Mucosa of gallbladder (tissue), 1 donor: ENCODE measurements at places on chromosomes 6 and 20. TPM values are rescaled to one million over a fixed set of nuclear protein-coding genes. Genes with fewer than 3 reads are reported as not detected.

The NKX2-2 gene
- not detected for total RNA-seq

- DNase-seq: no peak
These were observed 88.6 kb downstream of the PSMB1 start for GRCh38 chr6:170464524-170464979.

DNA sequence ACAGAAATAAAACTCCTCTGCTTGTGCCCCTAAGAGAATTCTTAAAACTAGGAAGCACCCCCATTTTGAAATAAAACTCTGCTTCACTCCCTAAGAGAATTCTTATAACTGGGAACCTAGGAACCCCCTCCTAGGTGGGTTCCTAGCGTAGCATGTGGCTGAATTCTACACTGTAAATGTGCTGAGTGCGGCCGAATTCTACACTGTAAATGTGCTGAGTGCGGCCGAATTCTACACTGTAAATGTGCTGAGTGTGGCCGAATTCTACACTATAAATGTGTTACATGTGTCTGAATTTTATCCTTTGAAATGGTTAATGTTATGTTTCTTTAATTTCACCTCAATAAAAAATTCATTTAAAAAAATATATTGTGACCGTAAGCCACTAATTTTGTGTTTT, 79.3 kb downstream of the PSMB1 start:
- no peak for DNase-seq

GRCh38 chr6:107719160-107719559, 105.0 kb downstream of the SCML4 start:
- no peak for DNase-seq

DNA sequence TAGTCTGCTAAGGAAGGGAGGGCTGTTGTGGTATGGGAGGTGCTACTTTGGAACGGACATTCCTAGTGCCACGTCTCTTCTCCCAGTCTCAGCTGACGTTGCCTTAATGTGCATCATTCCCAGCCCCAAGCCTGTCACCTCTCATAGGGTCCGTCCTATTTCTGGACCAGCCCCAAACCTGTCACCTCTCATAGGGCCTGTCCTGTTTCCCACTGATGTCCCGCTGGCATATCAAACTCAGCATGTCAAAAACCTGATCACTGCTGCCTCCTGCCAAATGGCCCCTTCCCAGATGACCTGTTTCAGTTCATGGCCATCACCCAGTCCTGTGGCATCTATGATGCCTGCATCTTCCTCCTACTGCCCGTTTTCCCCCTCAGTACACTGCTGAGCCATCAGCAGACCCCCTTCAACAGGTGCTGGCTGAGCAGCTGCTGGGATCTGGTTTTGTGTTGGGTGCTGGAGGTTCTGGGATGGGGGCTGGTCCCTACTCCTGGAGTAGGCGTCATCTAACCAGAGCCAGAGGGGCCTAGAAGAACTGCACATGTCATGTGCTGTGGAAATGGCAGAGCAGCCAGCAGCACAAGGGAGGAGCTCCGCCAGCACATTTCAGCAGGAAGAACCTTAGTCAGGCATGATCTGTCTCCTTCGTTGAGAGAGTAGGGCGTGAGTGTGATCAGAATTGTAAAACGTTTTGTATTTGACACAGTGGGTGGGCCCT, 3.3 kb downstream of the ENTPD6 start:
- no peak for DNase-seq

The KCNK17 gene
- 2.2 TPM for total RNA-seq

DNA sequence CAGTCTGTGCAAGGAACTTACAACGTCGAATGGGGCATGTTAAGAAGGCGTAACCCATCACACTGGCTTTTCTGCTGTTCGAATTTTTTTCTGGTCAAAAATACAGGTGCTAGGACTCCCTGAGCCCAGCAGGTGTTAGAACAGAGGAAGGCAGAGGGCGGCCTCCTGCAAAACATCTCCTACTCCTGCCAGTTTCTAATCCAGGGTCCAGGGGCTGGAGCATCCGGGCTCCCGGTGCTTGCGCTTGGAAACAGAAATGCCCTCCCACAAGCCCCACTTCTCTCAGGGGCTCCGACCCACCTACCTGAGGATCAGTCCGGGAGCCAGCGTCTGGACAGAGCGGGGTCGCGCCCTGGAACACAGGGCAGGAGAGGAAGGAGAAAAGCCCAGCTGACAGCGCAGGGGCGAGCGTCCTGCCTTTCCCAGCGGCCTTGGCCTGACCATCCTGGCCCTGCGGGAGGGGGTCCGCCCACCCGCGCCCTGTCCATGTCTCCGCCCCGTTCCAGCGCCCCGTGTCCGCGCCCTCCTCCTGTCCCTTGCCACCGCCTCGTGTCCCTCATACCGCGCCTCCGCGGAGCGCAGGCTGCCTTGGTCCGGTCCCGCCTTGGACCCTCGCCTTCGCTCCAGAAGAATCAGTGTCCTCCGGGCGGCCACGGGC, 14.8 kb upstream of the LPA start:
- DNase-seq: no peak

The ZNF217 gene
- 45.4 TPM for total RNA-seq

GRCh38 chr6:79797912-79798311, 149.4 kb downstream of the ELOVL4 start:
- DNase-seq: no peak

- DNase-seq: no peak
These were observed 2.9 kb upstream of the GZF1 start for GRCh38 chr20:23358923-23359593.

The PHACTR1 gene
- 14.6 TPM for total RNA-seq

GRCh38 chr20:57425150-57426013, 34.2 kb downstream of the RBM38 start:
- DNase-seq: no peak

DNA sequence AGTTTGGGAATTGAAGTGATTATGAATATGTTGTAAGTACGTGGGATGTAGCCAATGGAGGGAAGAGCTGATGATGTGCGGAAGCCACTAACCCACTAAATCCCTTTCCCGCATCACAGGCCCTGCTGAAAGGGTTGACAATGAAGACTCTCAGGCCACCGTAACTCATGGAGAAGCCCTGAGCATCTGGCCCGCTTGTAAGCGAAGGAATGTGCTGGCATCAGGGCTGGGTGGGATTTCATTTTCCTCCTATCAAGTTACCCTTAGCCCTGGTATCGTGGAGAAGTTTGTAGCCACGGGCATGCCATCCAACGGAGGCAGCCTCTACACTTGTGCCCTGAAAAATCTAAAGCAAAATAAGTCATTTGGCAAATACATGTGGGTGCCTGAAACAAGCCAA, 355.0 kb downstream of the CDH26 start:
- no peak for DNase-seq

The MAP7 gene
- 56.8 TPM for total RNA-seq

DNA sequence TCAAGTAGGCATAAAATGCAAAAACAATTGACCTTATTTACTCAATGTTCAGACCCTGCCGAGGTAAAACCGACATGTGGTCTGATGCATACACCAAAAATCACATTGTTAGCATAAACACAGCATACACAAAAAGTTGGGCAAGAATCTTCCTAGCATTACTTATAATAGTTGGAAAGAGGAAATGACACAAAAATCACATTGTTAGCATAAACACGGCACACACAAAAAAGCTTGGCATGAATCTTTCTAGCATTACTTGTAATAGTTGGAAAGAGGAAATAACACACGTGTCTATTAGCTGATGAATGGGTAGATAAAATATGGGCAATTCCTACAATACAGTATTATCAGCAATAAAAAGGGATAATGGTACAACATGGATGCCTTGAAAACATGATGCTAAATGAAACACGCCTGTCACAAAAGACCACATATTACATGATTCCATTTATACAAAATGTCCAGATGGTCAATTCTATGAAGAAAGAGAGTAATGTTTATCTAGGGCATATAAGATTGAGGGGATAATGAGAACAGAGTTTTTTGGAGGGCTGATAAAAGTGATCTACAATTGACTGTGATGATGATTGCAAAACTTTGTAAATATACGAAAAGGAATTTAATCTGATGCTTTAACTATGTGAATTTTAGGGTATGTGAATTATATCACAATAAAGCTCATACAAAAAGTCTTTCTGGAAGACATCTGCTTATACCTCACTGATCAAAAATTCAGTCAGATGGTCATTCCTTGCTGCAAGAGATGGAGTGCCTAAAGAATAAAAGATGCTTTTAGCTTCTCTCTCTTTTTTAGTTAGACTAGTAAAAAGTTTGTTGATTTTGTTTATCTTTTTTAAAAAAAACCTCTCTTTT, 1019.5 kb upstream of the CITED2 start:
- DNase-seq: no peak

GRCh38 chr20:5078399-5078958, 41.3 kb downstream of the PCNA start:
- DNase-seq: peak; percentile 76

- no peak for DNase-seq
These were observed 102.3 kb upstream of the TSHZ2 start for GRCh38 chr20:52869698-52870501.

DNA sequence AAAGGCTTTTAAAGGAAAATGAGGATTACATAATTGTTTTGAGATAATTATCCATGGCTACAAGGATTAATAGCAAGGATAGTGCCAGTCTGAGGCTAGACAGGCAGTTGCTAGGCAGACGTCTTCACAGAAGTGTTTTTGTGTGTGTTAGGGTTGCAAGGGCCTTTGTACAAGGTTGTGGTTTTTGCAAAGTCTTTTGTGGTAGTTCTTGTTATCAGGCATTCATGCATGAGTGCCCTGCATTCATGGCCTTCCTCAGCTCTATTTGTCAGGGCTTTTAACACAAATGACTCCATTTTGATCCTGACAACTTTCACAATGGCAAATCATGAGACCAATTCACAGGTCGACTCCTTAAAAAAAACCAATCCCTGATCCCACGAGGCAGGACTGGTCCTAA, 68.1 kb upstream of the TXNDC5 start:
- no peak for DNase-seq

- no peak for DNase-seq
These were observed 151.0 kb downstream of the CLIC5 start for GRCh38 chr6:45864651-45865050.

GRCh38 chr6:137277971-137278637, 58.9 kb upstream of the IFNGR1 start:
- no peak for DNase-seq

The ASIP gene
- total RNA-seq: not detected

The GCNT2 gene
- total RNA-seq: 9.7 TPM

DNA sequence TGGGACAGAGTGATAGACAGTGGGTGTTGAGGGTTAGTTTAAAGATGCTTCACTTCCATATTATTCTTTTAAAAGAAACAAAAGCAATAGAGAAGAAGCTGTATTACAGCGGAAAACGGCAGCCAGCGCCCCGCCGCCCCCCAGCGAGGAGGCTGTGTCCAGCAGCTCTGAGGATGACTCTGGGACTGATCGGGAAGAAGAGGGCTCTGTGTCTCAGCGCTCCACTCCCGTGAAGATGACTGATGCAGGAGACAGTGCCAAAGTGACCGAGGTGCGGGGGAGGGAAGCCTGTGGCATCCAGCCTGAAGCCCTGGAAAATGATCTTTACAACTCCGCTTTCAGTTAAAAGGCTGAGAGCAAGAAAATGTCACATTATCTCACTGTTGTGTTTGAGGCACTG, 100.2 kb downstream of the FIG4 start:
- no peak for DNase-seq

The SLC17A3 gene
- 0.29 TPM for total RNA-seq

- no peak for DNase-seq
These were observed 27.2 kb upstream of the TULP4 start for GRCh38 chr6:158284876-158285655.

DNA sequence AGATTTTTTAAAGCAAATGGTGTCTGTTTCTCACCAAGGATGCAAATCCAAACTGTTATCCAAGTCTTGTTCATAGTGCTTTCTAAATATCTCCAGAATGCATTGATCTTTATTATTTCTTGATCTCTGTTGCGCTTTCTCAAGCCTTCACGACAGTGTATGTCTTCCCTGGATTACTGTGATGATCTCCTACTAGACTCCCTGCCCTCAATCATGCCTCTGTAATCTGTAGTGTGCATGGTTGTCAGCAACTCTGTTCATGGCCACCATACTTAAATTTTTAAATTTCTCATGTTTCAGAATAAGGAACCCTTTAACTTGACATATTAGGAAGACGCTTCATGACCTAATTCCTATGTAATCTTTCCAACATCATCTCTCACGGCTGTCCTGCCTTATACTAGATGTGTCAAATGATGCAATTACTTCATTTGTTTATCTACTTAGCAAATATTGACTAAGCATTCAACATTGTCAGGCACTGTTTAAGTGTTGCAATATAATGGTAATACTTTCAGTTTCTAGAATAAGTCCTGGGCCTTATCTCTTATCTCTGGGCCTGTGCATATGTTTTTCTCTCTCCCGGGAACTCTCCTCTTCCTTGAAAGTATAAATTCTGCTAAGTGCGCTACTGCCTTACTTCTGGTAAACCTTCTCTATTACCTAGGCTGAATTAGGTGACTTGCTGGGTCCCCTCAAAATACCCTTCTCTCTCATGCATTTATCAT, 25.6 kb upstream of the AHI1 start:
- no peak for DNase-seq

GRCh38 chr6:166450167-166450873, 67.6 kb upstream of the MPC1 start:
- DNase-seq: no peak

The SPATS1 gene
- not detected for total RNA-seq

DNA sequence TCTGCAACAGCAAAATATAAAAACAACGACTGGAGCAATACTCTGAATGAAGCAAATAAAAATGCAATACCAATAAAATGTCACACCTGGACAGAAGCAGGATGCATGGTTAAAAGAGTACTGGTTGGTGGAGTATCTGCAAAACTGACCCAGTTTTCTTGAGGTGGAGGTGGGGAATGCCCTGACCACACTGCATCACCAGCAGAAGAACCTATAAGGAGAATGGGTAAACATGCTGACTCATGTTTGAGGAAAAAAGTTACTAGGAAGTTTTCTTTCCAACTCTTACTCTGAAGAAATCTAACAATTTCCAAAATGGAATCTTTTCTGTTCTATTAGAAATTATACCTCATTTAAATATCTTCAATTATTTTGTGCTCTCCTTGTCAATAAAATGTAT, 43.6 kb downstream of the REPS1 start:
- no peak for DNase-seq

- no peak for DNase-seq
These were observed 10.4 kb downstream of the ACAT2 start for GRCh38 chr6:159772196-159772595.

DNA sequence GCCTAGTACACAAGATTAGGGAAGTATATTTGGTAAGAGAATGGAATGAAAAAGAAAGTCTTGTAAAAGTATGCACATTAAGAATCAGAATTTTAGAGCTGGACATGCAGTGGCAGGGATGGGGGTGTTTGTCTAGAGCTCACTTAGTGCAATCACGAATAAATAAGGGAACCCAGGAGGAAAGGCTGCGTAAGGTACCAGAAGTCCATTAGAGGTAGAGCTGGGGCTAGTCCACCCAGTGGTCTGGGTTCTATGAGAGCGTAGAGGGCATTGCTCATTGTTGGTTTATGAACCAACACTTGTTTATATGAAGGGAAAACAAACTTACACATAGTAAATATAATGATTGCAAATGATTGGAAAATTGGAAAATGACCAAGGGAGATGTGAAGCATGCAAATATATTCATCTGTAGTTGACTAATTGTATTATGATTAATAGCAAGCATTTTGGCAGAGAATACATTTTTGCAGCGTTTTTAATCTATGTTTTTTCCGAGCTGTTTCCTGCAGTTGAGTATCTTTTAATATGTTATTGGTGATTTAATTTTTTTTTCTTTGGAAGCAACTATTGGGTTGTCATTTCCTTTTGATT, 3.2 kb downstream of the CDC40 start:
- DNase-seq: no peak
